ENCODE measurements at places on chromosomes 2 and 18. TPM values are rescaled to one million over a fixed set of nuclear protein-coding genes. Genes with fewer than 3 reads are reported as not detected.

The CD302 gene
- total RNA-seq = 0.54 TPM

DNA sequence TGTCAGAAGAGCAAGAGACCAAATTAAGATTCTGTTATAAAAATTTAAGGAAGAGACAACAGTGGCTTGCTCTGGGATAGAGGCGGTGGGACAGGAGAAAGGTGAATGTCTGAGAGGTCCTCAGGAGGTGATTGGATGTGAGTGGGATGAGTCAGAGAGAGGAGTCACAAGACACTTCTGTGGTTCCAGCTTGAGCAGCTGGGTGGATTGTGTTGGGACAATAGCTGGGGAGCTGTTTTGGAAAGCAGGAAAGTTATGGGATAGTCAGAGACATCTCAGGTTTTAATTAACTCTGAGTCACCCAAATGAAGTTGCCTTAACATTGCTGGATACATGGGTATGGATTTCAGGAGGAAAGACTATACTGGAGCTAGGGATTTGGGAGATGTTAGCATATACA lies 218.0 kb upstream of the TRIB2 start:
- H3K36me3 ChIP-seq = peaks cover 4% of the 10 kb centered on the region
- H3K4me3 ChIP-seq = no peak overlapping the region
- DNase-seq = peak; percentile 49
- no peaks in the 10 kb centered on the region for H3K27me3 ChIP-seq

GRCh38 chr2:113370478-113371091 lies 66.9 kb upstream of the ZNG1B start:
- H3K27me3 ChIP-seq = peaks cover 8% of the 10 kb centered on the region
- peak; percentile 92 for DNase-seq

The GKN2 gene
- not detected for total RNA-seq

The MLPH gene
- not detected for total RNA-seq

DNA sequence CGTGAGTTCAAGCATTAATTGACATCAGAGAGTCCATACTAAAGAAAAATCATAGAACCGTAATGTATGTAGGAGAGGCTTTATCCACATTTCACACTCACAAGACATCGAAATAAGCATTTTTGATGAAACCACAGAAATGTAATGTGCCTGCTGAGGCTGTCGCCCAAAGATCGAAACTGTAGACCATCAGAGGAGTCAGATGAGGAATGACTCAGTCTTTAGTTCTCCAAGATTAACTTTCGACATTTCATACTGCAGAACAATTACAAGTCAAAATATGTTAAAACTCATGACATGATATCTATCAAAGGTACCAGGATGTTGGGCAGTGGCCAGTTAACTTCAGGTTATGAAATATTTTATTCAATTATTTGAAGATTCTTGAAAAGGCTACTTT lies 79.6 kb downstream of the RAB31 start:
- no peaks in the 10 kb centered on the region for H3K4me1 ChIP-seq
- no peaks in the 10 kb centered on the region for H3K36me3 ChIP-seq
- DNase-seq = no peak
- H3K27me3 ChIP-seq = peaks cover 7% of the 10 kb centered on the region
- no peak overlapping the region for H3K4me3 ChIP-seq
- H3K27ac ChIP-seq = no peak overlapping the region

DNA sequence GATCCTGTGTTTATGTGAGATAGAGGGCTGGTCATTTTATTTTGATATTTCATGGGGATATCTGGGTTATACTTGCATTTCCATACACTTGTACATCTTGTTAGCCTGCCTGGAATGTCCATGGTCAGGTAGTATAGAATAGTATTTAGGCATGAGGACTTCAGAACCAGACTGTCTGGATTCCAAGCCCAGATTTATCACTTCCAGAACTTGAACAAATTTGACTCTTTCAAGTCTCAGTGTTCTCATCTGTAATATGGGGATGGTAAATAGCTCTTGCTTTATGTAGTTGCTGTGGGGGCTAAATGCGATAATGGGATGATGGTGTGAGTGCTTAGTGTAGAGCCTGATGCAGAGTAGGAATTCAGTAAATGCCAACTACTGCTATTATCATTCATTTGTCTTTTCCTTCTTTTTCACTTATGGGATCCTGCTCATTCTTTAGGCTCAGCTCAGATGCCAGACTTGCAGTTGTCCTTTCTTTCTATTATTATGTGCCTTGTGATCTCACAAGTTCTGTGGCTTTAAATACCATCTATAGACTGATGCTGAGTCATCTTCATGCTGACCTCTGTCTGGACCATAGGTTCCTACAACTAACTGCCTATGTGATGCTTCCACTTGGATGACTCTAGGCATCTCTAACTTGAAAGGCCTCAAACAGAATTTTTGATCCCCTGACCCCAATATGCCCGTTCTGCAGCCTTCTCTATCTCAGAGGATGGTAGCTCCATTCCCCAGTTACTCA lies 67.4 kb downstream of the POLE4 start:
- peaks cover 4% of the 10 kb centered on the region for H3K4me1 ChIP-seq
- no peaks in the 10 kb centered on the region for H3K27me3 ChIP-seq
- H3K4me3 ChIP-seq = no peak overlapping the region
- no peaks in the 10 kb centered on the region for H3K36me3 ChIP-seq
- no peak for DNase-seq

DNA sequence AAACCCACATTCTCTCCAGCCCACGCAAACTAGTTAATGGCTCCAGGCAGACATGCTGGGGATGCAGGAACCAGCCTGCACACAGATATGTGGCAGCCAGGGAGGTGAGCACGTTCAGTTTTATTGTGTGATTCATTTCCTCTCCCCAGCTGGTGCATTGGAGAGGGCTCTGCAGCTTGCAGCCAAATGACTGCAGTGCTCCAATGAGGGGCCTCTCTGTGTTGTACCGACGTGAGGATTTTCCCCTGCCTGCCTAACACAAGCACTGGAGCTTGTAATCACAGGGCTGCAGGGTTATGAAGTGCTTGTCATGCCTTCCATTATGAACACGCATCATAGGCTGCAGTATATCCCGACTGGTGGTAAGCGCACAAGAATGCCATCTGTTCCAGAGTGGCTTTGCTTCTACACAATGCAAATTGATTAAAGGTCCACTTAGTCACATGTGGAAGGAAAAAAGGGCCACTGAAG lies 92.3 kb upstream of the THUMPD2 start:
- no peaks in the 10 kb centered on the region for H3K36me3 ChIP-seq
- no peak overlapping the region for H3K4me3 ChIP-seq
- H3K4me1 ChIP-seq = no peaks in the 10 kb centered on the region
- no peak overlapping the region for H3K27ac ChIP-seq

DNA sequence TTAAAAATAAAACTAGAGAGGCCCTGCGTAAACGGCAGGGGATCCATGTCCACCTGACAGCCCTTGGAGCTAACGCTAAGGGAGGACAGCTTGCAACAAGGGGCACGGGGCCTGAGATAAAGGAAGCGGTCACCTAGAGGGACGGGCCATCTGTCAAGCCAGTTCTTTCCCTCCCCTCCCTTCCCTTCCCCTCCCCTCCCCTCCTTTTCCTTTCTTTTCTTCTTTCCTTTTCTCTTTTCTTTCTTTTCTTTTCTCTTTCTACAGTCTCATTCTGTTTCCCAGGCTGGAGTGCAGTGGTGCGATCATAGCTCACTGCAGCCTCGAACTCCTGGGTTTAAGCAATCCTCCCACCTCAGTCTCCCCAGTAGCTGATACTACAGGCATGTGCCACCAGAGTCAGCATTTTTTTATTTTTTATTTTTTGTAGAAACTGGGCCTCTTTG lies 34.5 kb upstream of the CTAGE1 start:
- H3K27me3 ChIP-seq = no peaks in the 10 kb centered on the region
- H3K27ac ChIP-seq = no peak overlapping the region
- H3K4me1 ChIP-seq = no peaks in the 10 kb centered on the region
- DNase-seq = no peak
- H3K4me3 ChIP-seq = no peak overlapping the region

GRCh38 chr18:36064027-36064808 lies 3.1 kb downstream of the RPRD1A start:
- no peak overlapping the region for H3K4me3 ChIP-seq
- H3K36me3 ChIP-seq = peaks cover 23% of the 10 kb centered on the region
- no peak overlapping the region for H3K27ac ChIP-seq
- H3K4me1 ChIP-seq = peaks cover 32% of the 10 kb centered on the region
- DNase-seq = no peak
- no peaks in the 10 kb centered on the region for H3K27me3 ChIP-seq

The OR6B2 gene
- not detected for total RNA-seq

- DNase-seq = no peak
- no peak overlapping the region for H3K27ac ChIP-seq
- H3K27me3 ChIP-seq = no peaks in the 10 kb centered on the region
- H3K4me1 ChIP-seq = no peaks in the 10 kb centered on the region
- no peak overlapping the region for H3K4me3 ChIP-seq
- no peaks in the 10 kb centered on the region for H3K36me3 ChIP-seq
Observed at GRCh38 chr2:235739704-235740415, 246.0 kb downstream of the AGAP1 start.

GRCh38 chr18:51279367-51279984 lies 82.0 kb upstream of the MEX3C start:
- DNase-seq = no peak
- H3K36me3 ChIP-seq = no peaks in the 10 kb centered on the region
- H3K4me3 ChIP-seq = no peak overlapping the region
- H3K4me1 ChIP-seq = no peaks in the 10 kb centered on the region
- H3K27me3 ChIP-seq = no peaks in the 10 kb centered on the region

The GAD1 gene
- total RNA-seq = 13.3 TPM

- H3K4me3 ChIP-seq = no peak overlapping the region
- no peak for DNase-seq
- no peaks in the 10 kb centered on the region for H3K36me3 ChIP-seq
Observed at GRCh38 chr2:187698374-187699110, 144.3 kb upstream of the TFPI start.

- no peaks in the 10 kb centered on the region for H3K27me3 ChIP-seq
- H3K4me3 ChIP-seq = no peak overlapping the region
- no peak for DNase-seq
- H3K36me3 ChIP-seq = peaks cover 9% of the 10 kb centered on the region
- no peak overlapping the region for H3K27ac ChIP-seq
Observed at GRCh38 chr2:178777577-178777976, 29.6 kb downstream of the TTN start.

GRCh38 chr2:124258140-124258880 lies 233.2 kb downstream of the CNTNAP5 start:
- H3K36me3 ChIP-seq = no peaks in the 10 kb centered on the region
- no peaks in the 10 kb centered on the region for H3K4me1 ChIP-seq
- no peak overlapping the region for H3K27ac ChIP-seq
- DNase-seq = no peak
- H3K27me3 ChIP-seq = no peaks in the 10 kb centered on the region

The SNTG2 gene
- 0.14 TPM for total RNA-seq

- DNase-seq = peak; percentile 97
- H3K4me1 ChIP-seq = peaks cover 13% of the 10 kb centered on the region
- peak overlapping the region; percentile 83 for H3K4me3 ChIP-seq
- no peaks in the 10 kb centered on the region for H3K36me3 ChIP-seq
Observed at GRCh38 chr2:26184555-26185303, 11.8 kb downstream of the GAREM2 start.

DNA sequence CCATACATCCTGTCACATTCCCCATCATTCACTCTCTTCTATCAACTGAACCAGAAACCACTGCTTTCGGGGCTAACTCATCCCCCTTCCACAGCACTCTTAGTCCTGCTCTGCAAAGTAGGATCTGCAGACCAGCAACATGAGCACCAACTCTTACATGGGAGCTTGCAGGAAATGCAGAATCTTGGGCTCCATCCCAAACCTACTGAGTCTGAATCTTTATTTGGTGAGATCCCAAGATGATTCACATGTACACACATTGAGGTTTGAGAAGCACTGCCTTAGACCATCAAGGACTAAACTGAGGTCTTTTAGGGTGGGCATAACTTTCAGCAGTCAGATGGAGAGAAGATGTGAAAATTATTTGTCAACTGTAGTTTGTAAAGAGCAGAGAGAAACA lies 235.6 kb upstream of the EPHA4 start:
- no peak overlapping the region for H3K4me3 ChIP-seq
- no peak overlapping the region for H3K27ac ChIP-seq
- DNase-seq = no peak

GRCh38 chr2:237909801-237910475 lies 50.5 kb downstream of the RAMP1 start:
- no peak overlapping the region for H3K4me3 ChIP-seq
- H3K4me1 ChIP-seq = peaks cover 24% of the 10 kb centered on the region
- no peak overlapping the region for H3K27ac ChIP-seq
- peaks cover 18% of the 10 kb centered on the region for H3K36me3 ChIP-seq
- no peaks in the 10 kb centered on the region for H3K27me3 ChIP-seq
- no peak for DNase-seq

DNA sequence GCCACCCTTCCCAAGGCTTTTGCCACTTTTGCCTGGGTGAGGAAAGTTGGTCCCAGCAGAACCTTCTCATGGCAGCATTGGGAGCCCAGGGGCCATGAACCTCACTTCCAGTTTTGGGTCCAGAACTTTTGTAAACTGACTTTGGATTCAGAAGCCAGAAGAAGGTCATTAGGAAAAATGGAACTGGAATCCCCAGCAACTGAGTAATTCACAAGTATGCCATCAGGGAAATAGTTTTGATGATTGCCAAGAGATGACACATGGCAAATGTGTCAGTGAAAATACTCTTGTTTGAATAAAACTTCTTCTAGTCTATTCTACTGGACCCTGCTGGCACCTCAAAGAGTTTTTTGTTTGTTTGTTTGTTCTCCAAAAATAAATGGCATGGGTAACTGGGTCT lies 203.7 kb downstream of the SETBP1 start:
- no peak for DNase-seq
- H3K36me3 ChIP-seq = peaks cover 2% of the 10 kb centered on the region
- peaks cover 7% of the 10 kb centered on the region for H3K27me3 ChIP-seq
- no peak overlapping the region for H3K4me3 ChIP-seq
- no peak overlapping the region for H3K27ac ChIP-seq

DNA sequence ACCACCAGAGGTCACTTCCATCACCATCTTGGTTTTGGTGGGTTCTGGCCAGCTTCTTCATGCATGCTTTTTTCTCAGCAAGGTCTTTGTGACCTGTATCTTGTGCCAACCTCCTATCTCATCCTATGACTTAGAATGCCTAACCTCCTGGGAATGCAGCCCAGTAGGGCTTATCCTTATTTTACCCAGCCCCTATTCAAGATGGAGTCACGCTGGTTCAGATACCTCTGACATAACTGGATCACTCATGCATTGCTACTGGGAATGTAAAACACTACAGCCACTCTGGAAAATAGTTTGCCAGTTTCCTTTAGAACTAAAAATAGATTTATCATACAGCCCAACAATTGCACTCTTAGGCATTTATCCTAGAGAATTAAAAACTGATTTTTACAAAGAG lies 219.2 kb downstream of the IRS1 start:
- H3K4me3 ChIP-seq = no peak overlapping the region
- no peaks in the 10 kb centered on the region for H3K36me3 ChIP-seq
- no peaks in the 10 kb centered on the region for H3K4me1 ChIP-seq
- no peak overlapping the region for H3K27ac ChIP-seq
- H3K27me3 ChIP-seq = peaks cover 28% of the 10 kb centered on the region

The KRTCAP3 gene
- total RNA-seq = 4.6 TPM

The GPR155 gene
- total RNA-seq = 3.1 TPM

The DNPEP gene
- 148 TPM for total RNA-seq

The DSC3 gene
- not detected for total RNA-seq

The CXCR4 gene
- 92.7 TPM for total RNA-seq

All from activated CD4-positive, alpha-beta T cell treated with anti-CD3 and anti-CD28 coated beads, Interleukin-2, amount 10 ng/mL, durations not matched to agents 24 days and 14 days (primary cell).